ENCODE measurements at places on chromosomes 5 and 9. TPM values are rescaled to one million over a fixed set of nuclear protein-coding genes. Genes with fewer than 3 reads are reported as not detected.

The NTNG2 gene
- total RNA-seq, result 2.2 TPM

The BARHL1 gene
- not detected for total RNA-seq

The DBH gene
- not detected for total RNA-seq

The ABLIM3 gene
- total RNA-seq, result not detected

The C5orf63 gene
- total RNA-seq, result 9.5 TPM

The IL31RA gene
- total RNA-seq, result not detected

The CARD9 gene
- 7.1 TPM for total RNA-seq

Measured in activated CD8-positive, alpha-beta T cell treated with anti-CD3 and anti-CD28 coated beads for 36 hours (primary cell).